Thyroid gland (tissue), 4 donors: ENCODE measurements at places on chromosomes 16 and 17.

DNA sequence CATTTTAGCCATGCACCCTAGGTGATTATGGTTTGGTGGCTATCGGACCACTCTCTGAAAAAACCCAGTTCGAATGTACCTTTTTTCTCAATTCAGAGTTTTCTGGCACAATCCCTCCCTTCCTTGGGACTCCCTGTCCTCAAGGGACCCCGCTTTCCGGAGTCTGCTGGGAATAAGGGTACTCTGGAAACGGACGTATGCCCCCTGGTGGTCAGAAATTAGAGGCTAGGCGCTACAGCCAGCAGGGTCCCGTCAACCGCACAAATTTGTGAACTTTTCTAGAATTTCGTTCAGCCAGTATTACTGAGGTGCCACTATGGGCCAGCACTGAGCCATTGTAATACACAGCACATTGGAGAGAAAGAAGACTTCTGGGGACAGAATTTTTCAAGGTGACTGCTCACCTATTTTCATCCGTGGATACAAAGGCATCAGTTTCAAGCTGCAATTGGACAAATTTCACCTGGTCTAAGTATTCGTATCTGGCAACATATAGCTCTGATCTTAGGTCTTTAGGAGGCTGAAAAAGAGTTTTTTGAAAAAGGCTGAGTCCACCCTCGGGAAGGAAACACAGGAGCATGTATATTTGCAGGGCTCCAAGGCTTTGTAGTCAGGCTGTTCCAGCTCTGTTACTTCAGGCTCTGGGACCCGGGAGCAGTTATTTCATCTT is 27.1 kb upstream of the CRYBA1 start:
- DNase-seq: peak; percentile 78

GRCh38 chr16:84054271-84054670 is 11.7 kb upstream of the SLC38A8 start:
- DNase-seq: no peak

DNA sequence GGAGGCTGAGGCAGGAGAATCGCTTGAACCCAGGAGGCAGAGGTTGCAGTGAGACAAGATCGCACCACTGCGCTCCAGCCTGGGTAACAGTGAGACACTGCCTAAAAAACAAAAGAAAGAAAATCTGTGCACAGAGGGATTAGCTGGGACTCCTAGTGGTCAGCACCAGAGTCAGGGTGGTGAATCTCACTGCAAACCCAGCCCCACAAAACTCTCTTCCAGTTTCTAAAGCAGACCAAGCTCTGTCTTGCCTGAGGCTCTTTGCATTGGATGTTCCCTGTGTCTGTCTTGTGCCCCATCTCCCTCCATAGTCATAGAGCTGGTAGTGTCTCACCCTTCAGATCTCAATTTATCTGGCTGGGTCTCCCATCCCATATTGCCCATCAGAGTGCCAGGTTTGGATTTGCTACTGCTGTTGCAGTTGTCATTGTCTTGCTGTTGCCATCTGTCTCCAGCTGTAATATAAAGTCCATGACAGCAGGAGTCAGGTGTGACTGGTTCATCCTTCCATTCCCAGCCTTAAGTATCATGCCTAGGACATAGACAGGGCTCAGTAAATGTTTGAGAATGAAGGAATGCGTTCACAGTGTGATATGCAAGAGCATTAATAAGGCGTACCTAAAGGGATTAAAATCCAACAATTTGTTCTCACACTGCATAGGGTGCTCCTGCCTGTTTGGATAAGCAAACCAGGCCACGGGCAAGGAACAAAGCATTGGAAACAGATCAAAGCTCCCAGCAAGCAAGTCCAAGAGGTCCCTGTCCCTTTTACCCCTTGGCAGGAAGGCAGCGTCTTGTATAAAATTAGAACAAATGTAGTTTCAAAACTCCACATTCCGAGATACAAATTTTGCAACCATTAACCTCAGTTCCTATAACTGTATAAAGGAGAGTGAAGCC is 614.6 kb upstream of the CDH5 start:
- no peak for DNase-seq

- DNase-seq: no peak
Measured at GRCh38 chr17:46948544-46948943, 25.6 kb downstream of the GOSR2 start.

DNA sequence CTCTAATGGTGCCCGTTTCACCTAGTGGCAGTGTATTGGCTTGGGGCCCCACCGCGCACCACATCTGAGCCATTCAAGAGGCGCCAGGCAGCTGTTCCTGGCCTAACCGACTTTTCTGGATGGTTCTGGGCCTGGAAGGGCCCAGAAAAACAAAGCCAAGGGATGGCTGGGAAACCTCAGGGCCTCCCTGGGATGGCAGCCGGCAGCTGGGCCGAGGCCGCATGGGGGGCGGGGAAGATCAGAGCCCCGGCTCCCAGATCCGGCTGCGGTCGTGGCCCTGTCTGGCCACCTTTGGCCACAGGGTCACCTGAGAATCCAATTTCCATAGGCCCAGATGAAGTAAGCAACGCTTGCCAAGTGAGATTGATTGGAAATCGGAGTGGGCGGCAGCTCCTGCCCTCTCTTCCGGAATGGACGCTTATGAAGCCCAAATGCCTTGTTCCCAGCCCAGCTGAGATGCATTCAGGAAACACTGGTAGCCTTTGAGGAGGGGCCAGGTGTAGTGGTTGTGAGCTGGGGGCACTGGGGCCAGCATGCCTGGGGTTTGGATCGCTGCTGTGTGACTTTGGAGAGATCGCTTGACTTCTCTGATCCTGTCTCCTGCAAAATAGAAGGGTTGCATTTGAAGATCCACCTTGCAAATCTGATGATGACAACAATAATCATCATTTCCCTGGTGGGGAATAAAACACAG is 163.8 kb upstream of the GSE1 start:
- DNase-seq: no peak

GRCh38 chr16:17944345-17944744 is 392.2 kb downstream of the NPIPA8 start:
- DNase-seq: no peak

GRCh38 chr16:1974157-1975070 is 2.6 kb downstream of the TBL3 start:
- no peak for DNase-seq

GRCh38 chr17:66920950-66921349 is 43.6 kb upstream of the CACNG4 start:
- DNase-seq: no peak

DNA sequence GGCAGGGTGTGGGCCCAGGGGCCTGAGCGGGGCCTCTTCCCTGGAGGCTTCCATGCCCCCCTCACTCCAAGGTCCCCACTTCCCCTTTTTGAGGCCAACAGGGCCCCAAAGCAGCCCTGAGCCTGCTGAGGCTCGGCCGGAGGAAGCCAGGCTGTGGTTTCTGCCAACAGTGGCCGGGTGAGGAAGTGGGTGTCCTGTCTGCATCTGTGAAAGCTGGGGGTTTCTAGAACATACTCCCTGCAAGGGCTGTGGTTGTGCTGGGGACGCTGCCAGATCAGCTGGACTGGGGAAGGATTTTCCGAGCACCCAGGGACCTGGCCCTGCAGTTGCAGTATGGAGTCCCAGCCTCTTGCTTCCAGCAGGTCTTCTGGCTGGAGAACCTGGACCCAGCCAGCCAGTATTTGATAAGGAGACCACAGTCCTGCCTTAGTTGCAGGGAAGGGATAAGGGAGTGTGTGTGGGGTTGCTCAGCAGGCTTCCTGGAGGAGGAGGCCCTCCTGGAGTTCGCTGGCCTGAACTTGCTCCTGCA is 15.7 kb downstream of the ADCY7 start:
- DNase-seq: peak; percentile 29

DNA sequence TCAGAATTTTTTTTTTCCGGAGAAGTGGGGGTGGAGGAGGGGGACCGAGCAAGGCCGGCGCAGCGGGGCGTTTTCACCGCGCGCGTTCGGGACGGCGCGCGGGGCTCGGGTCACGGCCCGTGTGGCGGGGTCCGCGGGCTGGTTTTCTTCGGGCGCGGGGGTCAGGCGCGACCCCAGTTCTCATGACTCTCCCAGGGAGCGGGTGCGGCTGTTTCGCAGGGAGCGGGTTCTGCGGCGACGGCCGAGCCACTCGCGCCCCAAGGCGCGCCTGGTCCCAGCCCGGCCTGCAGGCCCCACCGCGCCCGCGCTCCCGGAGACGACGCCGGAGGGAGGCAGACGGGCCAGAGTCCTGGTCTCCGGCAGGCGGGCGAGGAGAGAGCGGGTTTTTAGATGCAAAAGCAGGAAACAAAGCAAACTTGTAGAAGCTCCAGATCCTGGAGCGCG is 1.0 kb downstream of the BAHCC1 start:
- DNase-seq: no peak

- no peak for DNase-seq
Measured at GRCh38 chr16:26524846-26525245, 541.9 kb upstream of the C16orf82 start.

- no peak for DNase-seq
Measured at GRCh38 chr16:27332105-27332504, 18.3 kb downstream of the IL4R start.

DNA sequence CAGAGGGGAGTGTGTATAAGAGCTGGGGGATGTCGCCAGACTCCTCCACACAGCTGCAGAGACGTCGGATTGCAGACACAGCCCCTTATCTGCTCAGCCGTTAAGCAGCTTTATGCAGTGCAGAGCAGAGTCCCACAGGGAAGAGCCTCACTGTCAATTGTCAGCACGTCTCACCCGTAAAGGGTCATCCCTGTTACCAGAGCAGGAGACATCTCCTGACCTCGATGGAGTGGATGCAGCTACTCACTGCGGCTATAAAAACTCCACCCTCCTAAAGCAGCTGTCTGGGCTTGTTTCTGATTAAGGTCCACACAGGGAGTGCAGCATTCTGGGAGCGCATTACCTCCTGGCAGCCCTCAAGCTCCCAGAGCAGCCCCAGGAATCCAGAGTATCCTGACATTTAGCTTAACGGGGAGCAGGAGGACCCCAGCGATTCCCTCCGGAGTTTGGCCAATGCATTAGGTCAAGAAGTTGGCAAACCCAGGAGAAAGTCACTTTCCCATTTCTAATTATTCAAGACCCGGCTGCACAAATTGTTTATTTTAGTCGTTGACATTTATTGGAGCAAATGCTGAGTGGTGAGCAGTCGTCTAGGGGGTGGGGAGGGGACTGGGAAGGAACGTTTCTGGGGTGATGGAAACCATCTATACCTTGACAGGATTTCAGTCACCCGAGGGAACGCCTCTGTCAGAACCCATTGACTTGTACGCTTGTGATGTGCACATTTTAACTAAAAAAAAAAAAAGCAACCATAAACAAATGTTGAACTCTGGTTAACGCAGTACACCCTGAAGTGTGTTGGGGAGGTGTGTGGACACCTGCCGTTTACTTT is 100.0 kb upstream of the ZNF469 start:
- DNase-seq: no peak

- DNase-seq: no peak
Measured at GRCh38 chr17:71003736-71004135, 834.4 kb downstream of the KCNJ2 start.

DNA sequence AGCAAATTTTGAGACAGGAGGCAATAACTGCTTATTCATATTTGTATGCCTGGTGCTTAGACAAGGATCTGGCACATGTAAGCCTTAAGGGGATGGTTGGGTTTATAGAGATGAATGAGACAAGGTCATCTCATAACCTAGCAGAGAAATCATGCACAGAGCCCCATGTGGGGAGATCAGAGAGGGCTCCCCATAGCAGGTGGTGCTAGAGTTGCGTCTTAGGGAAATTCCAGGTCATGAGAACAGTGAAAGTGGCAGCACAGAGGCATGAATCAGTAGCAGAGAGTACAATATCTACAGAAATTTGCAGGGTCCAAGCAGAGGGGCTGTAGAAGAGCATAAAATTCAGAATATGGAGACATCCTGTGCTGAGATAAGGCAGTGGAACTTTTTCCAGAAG is 57.3 kb downstream of the SLC6A2 start:
- no peak for DNase-seq

DNA sequence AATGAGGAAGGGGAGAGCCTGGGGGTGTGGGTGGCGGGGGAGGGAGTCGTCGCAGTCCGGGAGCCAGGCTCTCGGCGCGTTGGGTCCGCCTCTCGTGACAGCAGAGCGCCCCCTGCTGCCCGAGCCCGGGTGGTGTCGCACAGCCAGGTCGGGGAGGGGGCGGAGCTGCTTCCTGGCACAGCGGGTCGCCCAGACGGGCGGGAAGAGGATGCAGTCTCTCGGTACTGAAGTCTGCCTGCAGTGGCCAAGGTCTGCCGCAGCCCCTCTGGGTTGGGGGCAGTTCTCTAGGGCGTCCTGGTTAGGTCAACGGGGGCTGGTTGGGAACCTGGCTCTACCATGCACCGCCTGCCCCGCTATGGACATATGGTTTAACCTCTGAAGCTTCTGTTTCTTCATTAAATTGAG is 38.2 kb upstream of the CCDC182 start:
- peak; percentile 67 for DNase-seq

DNA sequence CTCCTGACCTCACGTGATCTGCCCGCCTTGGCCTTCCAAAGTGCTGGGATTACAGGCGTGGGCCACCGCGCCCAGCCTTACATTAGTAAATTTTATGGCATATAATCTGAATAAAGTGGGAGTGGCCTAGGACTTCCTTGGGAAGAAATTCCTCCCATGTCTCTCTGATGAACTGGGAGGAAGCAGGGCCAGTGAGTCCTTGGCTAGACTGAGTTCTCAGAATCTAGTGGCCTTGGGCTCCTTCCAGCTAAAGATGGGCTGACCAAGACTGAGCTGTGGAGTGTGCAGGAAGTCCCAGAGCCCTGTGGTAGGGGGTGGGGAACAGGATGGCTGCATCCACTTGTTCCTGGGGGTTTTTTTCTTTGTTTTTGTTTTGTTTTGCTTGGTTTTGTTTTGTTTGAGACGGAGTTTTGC is 10.0 kb upstream of the NAGLU start:
- peak; percentile 55 for DNase-seq

GRCh38 chr16:57897996-57898395 is 72.9 kb downstream of the CNGB1 start:
- no peak for DNase-seq

DNA sequence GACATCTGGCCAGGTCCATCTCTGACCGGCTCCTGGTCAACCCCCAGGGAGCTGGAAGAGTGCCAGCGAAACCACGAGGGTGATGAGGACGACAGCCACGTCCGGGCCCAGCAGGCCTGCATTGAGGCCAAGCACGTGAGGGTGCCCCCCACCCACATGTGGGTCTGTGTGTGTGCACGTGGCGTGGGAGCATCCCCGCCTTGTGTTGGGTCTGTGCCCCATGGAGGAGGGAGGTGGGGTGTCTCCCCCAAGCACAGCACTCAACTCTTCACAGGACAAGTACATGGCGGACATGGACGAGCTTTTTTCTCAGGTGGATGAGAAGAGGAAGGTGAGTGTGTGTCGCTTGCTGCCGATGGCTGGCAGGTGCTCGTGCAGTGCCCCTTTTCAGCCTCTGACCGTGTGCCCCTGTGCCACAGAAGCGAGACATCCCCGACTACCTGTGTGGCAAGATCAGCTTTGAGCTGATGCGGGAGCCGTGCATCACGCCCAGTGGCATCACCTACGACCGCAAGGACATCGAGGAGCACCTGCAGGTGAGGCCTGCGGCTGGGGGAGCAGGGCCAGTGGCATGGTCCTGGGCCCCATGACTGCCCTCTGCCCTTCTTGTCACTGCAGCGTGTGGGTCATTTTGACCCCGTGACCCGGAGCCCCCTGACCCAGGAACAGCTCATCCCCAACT is 1.7 kb downstream of the STUB1 start:
- no peak for DNase-seq

- DNase-seq: no peak
Measured at GRCh38 chr17:3929181-3929580, 12.9 kb upstream of the P2RX1 start.

GRCh38 chr17:9517396-9517795 is 58.2 kb downstream of the STX8 start:
- DNase-seq: no peak
